ENCODE measurements at places on chromosomes 12 and 14.

DNA sequence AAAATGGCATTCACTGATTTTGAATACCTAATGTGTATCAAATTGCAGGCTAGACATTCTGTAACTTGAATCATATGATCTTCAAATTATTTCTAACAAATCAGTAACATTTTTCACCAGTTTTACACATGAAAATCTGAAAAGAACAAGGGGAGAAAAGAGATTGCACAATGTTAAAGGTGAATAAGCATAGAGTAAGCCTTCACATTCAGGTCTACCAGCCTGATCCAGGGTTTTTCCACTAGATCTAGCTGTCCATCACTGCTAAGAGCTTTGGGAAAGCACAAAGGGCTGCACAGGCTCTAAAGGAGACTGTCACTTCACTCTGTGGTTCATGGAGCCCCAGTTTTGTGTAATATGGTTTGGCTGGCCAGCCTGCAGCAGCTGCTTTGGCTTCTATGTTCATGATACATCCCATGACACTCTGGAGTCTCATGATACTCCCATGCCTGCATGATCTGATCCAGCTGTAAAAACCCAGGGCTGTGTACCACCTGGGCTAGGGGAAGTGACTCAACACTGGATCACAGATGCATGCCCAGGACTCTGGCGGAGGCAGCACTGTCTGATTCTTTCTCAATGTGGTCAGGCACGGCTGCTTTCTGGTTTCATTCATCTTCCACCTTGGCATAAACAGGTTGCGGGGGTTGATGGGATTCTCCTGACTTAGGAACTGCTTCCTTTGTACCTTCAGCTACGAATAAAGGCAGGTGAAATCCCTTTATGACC is 859.7 kb downstream of the GALC start:
- no peak for DNase-seq

DNA sequence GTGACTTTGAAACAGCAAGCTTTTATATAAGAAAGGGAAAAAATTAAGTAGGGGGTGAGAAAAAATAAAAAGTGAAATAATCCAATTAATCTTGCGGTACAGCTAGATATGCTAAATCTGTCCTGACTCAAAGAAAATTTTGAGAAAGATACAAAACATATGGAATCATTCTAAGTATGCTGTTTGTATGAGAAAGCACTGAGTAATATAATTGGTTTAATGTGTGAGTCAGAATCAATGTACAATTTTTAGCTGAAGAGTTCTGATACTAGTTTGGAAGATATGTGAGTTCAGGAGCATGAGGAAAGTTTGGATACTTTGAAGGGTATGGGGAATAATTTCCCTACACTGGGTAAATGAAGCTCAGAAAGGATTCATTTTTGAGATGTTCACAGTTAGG is 190.9 kb upstream of the RASSF8 start:
- no peak for DNase-seq

GRCh38 chr14:99275222-99275584 is 3.2 kb upstream of the BCL11B start:
- DNase-seq = no peak

DNA sequence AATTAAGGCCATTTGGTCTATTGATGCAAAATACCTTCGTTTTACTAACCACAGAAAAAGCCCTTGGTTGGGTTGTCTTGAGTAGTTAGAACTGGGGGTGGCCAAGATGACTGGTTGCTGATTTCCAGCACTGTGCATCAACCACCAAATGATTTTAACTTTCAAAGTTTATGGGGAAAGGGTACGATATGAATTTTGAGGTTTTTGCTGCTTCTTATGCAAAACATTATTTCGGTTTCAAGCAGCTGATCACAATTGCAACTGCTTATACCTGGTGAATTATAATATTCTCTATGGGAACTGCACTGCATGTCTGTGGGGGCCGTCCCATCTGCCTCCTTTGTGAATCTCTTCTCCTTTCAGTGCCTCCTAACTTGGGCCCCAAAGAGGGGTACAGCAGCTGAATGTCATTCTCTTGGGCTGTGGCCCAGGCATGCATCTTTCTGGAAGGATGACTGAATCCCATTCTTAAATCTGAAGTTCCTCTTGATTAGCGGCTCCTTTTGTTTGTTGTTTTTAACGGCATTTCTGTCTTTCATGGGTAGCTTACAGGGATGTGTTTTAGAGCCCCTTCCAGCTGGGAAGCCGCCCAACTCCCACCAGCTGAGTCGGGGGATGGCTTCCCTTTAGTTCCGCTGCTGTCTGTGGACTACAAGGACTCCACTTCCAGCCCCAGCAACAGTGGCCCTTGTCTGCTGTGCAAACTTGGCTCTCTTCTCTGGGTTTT is 479.8 kb downstream of the ZFP36L1 start:
- no peak for DNase-seq

DNA sequence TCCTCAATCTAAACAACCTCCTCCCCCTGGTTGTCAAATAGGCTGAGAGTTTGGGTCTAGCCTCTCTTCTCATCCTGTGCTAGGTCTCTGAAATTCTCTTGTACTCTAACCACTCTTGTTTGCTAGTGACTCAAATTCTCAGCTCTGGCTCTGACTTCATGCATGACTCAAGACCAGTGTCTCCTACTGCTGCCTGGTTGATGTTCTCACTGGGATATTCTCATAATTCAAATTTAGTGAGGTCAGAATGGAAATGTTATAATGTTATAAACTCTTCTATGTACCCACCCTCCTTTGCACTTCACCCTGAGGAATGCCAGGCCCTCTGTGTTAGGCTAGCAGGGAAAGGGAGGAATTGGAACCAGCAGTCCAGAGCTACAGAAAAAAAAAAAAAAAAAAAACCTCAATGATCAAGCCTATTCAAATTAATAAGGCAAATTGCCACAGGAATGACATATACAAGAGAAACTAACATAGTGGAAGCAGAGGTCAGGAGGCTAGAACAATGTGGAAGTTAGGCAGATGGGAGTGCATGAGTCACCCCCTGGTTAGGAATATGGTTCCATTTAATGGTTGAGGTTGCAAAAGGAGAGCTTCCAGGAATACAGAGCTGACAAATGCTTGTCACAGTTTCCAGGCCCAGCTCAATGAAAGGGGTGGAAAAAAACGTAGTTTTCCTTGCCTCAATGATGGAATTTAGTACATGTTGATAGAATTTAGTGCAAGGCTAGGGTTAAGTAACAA is 459.5 kb downstream of the RMST start:
- DNase-seq = no peak

- no peak for DNase-seq
Observed at GRCh38 chr14:93266127-93266526, 59.1 kb downstream of the UBR7 start.

GRCh38 chr12:104177663-104178501 is 37.7 kb upstream of the TXNRD1 start:
- no peak for DNase-seq
